ENCODE measurements at places on chromosomes 7 and 10.
A peak's percentile ranks its signal among the peaks of the same experiment; 100 is the strongest.

GRCh38 chr10:69496352-69497230 is 45.3 kb downstream of the TSPAN15 start:
- DNase-seq, result no peak

DNA sequence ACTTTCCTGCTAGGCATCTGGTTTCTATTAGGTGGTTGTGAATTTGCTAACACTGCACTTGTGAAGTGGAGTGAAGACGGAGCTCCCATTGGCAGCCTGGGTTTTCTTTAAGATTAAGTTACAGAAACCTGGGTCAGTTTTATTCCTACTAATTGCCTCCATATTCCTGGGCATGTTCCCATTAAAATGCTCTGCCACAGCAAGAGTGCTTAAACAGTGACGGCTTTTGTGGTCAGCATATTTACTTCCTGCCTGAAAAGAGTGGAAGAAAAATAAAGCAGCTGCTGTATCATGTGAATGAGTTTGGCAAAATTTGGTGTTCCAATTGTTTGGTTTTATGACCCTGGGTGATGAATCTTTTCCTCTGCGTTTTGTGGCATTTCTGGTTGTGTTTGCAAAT is 96.9 kb upstream of the PLXDC2 start:
- peak; percentile 6 for DNase-seq

DNA sequence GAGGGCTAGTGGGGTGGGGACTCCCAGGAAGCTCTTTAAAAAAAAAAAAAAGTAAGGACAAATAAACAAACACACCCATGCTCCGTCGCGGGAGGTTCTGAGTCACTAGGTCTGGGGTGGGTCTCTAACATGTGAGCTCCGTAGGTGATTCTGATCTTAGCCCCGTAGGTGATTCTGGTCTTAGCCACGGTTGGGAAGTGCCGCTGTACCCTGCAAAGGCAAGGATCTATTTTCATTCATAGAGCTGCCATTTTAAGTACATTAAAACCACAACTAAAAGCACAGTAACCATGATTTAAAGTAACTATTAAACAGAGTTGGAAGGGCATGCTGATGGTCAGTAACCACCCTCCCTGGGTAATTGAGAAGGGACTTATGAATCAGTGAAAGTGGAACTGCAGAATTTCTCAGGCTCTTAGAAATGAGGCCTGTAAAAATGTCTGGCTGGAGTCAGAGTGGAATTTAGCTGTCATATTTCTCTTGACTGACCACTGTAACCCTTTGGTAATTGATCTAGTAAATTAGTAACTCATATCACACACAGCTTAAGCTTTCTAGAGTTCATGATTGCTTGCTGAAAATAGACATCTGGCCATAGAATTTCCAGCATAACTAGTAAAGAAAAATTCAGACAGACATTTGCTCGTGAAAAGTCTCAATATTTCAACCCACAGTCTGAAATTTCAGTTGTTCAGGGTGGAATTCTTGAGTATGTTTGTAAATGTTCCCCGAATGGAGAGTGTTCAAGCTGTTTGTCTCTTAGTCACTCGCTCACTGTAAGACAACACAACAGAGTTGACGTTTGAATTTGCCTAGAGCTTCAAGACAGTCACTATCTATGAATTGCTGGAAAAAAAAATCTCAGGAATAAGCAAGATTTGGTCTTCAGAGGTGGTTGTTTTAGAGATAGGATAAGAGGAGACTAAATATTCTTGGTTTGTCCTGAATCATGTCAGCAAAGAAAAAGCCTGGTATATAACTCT is 34.2 kb upstream of the TCF7L2 start:
- DNase-seq, result peak; percentile 85

GRCh38 chr10:86085686-86086085 is 280.9 kb downstream of the GRID1 start:
- no peak for DNase-seq

DNA sequence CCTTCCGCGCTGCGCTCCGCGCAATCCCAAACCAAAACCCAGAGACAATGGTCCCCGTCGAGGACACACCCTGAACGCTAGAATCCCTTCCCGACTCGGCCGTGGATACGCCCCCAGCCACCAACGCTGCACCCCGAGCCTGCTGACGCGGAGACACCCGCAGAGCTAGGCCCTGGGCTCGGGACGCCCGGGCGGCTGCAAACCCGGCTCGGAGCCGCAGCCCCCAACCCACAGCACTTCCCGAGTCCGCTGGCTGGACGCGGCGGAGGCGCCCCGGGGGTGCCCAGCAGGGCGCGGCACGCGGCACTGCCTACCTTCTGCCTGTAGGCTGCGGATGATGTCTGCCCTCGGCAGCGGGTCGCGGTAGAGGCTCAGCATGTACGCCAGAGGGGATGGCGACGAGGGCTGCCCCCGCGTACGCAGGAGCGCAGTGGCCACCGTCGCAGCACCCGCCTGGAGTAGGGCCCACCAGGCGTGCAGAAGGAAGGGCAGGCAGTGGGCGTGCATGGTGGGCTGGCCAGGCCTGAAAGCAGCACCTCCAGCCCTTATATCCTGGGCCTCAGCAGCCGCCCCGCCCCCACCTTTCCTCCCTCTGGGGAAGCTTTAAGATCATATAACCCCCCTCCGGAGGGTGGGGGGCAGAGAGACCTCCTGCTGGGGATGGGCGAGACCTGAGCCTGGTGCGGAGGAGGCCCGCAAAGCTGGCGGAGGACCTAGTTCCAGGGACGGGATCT is at the start of gene NODAL:
TSS of gene NODAL (minus strand) at position 521 of the 734 bp plus-strand sequence. CDS start at position 507, 14 bp downstream.
- DNase-seq, result no peak

- DNase-seq, result peak; percentile 17
These were observed 39.7 kb downstream of the CACNB2 start for GRCh38 chr10:18179891-18180290.
